ENCODE measurements at places on chromosomes 12 and 14.
A peak's percentile ranks its signal among the peaks of the same experiment; 100 is the strongest.

- no peak for DNase-seq
These were observed 476.4 kb upstream of the LRFN5 start for GRCh38 chr14:41130274-41130673.

DNA sequence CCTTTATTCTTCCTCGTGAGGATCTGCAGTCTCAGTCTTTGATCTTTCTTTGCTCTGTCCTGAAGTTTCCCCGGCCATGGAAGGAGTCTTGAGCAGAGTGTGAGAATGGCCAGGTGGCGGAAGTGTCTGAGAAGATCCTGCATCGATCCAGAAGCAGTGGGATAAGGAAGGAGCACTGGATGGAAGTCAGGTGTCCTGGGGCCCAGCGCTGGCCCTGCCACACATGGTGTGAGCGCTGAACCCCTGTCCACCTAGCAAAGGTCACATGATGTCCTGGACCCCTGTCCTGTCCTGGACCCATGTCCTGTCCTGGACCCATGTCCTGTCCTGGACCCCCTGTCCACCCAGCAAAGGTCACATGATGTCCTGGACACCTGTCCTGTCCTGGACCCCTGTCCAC is 111.8 kb upstream of the MED13L start:
- no peak for DNase-seq

GRCh38 chr12:107465625-107466024 is 220.0 kb upstream of the PWP1 start:
- no peak for DNase-seq

- peak; percentile 76 for DNase-seq
These were observed 263.1 kb upstream of the CRY1 start for GRCh38 chr12:107356266-107356936.

- DNase-seq, result no peak
These were observed 196.0 kb downstream of the SLC5A8 start for GRCh38 chr12:101013993-101014392.

- DNase-seq, result peak; percentile 99
These were observed at the start of gene OS9 for GRCh38 chr12:57693659-57694458. Gene OS9 (plus strand): TSS chr12:57694132. CDS start chr12:57694162, 30 bp downstream.

GRCh38 chr12:98274430-98275130 is 240.8 kb upstream of the TMPO start:
- no peak for DNase-seq

- DNase-seq, result no peak
These were observed 8.2 kb upstream of the MMP19 start for GRCh38 chr12:55850893-55851292.

DNA sequence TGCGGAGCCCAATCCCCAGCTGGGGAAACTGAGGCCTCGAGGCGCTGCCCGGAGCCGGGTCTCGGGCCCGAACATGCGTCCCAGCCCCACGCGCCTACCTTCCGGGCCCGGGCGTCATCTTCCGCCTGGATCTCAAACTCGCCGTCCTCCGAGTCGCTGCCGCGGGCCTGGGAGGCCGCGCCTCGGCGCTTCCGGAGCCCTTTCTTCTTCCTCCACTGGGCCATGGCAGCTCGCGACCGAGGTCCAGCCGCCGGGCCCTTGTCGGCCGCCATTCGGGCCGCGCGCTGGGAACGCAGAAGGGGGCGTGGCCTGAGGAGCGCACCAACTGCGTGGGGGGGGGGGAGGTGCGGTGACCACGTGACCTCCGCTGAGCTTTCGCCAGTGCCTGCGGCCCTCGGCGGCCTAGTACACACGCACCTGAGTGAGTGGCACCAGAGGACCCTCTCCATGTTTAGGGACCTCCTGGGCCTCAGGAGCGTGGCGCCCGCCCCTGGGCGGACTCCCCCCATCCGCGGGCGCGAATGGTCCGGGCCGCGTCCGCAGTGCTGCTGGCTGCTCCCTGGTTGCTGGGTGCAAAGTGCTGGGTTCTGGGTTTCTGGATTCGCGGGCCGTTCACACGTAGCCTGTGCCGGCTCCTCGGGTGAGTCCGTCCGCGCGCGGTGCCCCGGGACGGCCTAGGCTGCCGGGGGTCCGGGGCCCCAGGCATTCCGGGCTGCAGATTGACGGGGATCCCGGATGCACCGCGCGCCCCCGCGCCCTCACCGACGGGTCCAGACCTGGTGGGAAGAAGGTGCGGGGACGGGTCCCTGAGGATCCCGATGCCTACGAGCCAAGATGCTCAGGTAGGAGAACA is at the start of the genes DDX54 and RITA1:
TSS of gene DDX54 (minus strand) at position 299 of the 853 bp plus-strand sequence. CDS start at position 272, 27 bp downstream.
TSS of gene RITA1 (plus strand) at position 542 of the 853 bp plus-strand sequence. CDS start 1,026 bp downstream, outside the sequence.
- peak; percentile 33 for DNase-seq

- DNase-seq, result no peak
These were observed 58.3 kb upstream of the OTOGL start for GRCh38 chr12:80041071-80041470.

DNA sequence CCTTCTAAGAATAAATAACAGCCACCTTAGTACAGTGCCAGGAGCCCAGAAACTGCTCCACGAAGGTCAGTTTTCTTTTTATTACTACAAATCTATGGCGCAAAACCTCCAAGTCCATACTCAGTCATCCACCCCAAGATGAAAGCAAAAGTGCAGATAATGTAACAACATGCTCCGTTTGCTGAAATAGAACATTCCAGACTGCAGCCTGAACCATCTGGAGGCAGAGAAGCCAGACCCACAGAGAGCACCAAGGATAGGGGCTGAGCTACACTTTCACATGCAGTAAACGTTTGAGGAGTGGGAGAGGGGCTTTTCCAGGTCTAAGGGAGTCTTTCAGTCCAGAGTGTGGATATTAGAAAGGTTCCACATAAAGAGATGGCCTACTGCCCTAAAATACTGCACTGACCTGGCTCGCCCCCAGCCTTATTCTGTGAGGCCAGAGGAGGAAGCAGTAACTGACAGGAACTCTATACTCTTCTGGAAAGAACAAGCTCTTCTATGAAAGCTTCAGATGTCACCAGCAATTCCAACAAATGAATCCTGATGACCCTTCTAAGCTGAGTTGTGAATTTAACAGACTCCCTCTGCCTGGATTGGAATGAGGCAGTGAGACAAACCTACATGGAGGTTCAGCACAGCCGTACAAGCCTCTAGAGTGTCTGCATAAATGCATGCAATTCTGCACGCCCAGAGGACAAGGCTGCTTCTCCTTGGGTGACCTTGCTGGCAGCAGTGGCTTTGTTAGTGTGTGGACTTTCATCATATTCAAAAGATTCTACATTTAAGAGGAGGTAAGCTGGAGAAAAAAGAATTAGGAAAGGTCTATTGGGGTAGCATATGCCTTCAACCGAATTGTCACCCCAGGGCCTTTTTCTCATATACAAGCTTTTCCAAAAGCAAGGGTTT is 153.9 kb upstream of the EGLN3 start:
- DNase-seq, result no peak

GRCh38 chr14:22577334-22577908 is 11.6 kb downstream of the DAD1 start:
- no peak for DNase-seq

DNA sequence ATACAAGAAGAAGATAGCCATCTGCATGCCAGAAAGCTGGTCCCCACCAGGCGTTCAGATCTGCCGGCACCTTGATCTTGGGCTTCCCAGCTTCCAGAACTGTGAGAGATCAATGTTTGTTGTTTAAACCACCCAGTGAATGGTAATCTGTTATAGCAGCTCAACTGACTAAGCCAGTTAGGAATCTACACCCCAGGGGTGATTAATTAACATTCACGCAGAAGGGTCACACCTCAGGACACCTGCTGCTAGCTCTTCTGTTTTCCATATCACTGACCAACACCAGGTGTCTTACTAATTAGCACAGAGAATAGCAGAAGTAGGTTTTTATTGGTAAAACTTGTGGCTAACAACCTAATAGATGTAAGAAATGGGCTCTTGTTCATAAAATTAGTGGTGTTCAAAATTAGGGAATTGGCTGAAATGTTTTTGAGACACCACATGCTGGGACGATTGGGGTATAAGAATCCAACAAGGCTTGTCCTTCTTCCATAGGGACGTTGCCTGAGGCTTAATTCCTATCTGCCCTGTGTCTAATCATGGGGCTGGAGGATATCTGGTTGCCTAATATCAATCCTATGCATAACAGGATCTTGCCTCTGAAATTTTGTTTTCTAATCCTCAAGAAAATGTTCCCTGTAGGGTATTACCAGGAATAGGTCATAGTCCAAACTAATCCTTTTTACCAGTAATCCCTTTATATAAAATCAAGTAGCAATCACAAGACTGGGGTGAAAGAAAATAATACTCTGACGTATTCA is 42.0 kb upstream of the CHST11 start:
- DNase-seq, result no peak

- DNase-seq, result no peak
These were observed 244.1 kb downstream of the AEBP2 start for GRCh38 chr12:19683178-19683927.

DNA sequence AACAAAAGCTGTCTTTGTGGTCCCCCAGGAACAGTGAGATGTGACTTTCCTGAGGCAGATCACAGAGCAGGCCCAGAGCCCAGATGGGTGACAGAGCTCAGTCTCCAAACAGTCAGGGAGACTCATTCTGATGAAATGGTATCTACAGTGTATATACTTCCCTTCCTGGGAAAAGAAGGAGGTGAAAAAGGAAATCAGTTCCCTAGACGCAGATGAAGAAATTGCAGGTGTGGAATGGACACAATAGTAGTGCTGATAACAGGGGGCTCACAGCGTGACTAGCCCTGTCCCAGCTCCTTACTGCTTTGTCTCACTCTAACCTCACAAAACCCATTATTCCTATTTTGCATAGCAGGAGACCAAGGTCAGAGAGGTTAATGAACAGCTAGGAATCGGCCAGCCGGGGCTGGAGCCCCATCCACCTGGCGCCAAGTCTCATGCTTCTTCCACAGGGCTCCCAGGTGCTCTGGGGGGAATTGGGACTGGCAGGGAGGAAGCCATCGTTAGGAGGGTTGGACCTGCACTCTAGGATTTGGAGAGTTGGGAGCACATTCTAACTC is 11.9 kb downstream of the KCNH3 start:
- DNase-seq, result no peak

- DNase-seq, result no peak
These were observed 58.2 kb upstream of the ALG10B start for GRCh38 chr12:38258411-38258810.

- DNase-seq, result no peak
These were observed 838.6 kb downstream of the BCL11B start for GRCh38 chr14:98433436-98433835.

DNA sequence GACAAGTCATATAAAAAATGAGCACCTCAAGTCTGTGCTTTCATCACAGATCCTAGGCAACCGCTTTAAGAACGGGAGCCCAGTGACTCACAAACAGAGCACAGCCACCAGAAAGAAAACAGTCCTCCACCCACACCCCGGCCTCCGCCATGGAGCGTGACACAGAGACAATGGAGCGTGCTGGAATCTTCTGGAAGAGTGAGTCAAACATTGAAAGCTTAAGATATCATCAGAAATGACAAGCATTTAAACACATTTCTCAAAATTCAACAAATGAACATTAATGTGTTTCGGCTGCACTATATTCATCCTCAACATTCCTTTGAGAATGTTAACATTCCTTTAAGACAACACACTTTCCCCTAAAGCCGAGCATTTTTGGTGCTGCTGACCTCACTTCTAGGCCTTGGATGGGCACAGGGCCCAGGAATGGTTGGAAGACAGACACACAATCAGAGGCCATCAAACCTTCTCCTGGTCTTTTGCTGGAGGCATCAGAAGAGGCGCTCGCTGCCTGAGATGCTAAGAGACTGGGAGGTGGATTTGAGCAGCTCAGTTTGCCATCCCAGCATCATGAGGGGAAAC is 23.6 kb upstream of the TMEM132D start:
- DNase-seq, result no peak

GRCh38 chr14:44669496-44669895 is 162.4 kb upstream of the FSCB start:
- no peak for DNase-seq

DNA sequence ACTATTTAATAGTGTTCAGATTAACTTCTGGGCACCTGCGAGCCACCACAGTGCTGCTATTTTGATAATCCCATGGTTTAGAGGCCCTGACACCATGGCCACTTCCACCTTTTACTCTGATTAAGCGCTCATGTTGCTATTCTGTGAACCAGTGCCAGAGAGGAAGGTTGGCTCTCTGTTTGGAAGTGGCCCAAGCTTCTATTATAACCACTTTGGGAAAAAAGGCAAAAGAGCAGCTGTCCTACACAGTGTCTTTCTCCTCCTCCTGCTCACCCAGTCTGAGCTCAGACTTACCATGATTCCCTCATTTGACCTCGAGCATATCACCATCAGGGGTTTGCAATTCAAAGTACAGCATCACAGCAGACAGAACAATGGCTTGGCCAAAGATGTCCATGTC is 23.3 kb downstream of the DYRK2 start:
- DNase-seq, result no peak

DNA sequence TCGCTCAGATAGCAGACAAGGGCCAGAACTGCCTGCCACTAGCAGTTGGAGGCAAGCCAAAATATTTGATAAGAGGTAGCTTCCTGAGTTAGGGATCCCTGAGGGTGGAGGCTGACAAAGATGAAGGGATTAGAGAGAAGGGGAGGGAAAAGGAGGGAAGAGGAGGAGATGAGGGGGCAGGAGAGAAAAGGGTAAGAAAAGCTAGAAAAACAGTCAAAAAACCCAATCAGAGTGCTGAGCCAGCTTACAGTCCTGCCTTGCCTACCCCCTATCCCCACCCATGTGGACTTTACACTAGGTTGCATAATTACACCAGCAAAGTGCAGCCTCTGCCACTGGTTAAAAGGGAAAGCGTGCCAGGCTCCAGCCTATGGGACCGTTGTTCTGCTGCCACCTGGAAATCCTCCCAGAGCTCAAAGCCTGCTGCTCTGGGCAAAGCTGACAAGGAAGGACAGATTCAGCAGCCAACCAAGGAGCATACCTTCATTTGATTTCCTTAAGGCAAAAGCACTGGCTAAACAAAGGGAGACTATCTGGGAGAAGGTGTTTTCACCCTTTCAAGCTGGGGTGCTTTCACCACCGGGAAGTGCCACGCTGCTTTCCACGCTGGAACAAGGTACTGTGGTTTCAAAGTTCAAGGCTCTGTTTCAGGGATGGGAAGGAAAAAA is 3.8 kb upstream of the NUMB start:
- DNase-seq, result no peak

DNA sequence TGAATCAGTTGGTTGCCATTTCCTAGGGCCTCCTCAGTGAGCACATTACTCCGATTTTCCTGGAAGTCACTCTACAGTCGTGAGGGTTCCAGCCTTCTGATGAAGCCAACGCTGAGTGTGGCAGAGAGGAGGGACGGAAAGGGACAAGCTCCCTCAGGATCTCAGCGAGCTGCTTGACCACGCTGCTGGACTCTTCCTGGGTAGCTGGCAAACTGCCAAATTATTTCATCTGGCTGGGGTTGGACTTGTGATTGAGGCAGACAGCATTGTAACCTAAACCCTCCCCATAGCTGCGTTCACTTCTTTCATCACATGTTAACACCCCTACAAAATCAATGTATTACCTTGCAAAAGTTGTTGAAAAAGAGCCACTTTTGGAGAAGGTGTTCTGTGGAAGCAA is 69.6 kb upstream of the CHST11 start:
- no peak for DNase-seq
